ENCODE measurements at places on chromosomes 5 and 9. TPM values are rescaled to one million over a fixed set of nuclear protein-coding genes. Genes with fewer than 3 reads are reported as not detected.

GRCh38 chr9:90546200-90546599 is 96.4 kb downstream of the DIRAS2 start:
- no peak overlapping the region for H3K4me3 ChIP-seq
- DNase-seq, result no peak
- no peak overlapping the region for H3K27ac ChIP-seq
- H3K4me1 ChIP-seq, result no peaks in the 10 kb centered on the region

GRCh38 chr5:169697976-169698375 is 60.9 kb downstream of the DOCK2 start:
- H3K27ac ChIP-seq, result no peak overlapping the region
- DNase-seq, result no peak
- no peak overlapping the region for H3K4me3 ChIP-seq
- no peaks in the 10 kb centered on the region for H3K27me3 ChIP-seq
- no peaks in the 10 kb centered on the region for H3K36me3 ChIP-seq

DNA sequence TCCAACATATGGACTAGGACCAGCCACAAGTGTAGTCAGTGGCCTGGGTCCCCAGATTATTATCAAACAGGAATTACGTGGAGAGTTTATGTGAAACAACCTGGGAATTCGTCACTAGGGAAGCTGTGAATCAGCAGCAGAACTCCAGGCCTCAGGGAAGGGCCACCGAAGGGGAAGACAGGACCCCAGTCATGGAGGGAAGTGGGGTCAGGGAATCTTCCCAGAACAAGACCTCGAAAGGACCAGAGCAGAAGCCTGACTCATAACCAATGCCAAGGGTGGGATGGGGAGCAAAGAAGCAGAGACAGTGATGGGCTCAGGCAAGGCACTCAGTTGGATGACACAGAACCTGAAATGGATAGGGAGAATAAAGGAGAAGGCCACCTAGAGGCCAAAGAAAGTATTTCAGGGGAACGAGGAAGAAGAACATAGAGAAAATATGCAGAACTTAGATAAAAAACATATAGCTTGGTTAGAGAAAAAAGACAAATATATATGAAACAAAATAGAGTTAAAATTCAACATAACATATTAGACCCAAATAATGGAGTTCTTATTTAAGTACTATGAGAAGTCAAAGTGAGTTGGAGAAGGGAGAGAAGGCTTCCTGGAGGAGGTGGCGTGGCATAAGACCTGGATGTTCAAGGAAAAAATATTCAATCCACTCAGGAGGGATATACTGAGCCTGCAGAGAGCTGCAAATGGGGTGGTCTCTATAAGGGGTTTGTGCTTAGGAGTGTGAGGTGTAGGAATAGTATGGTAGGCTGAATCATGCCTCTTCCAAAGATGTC is 66.7 kb upstream of the CAST start:
- H3K27ac ChIP-seq, result no peak overlapping the region
- no peaks in the 10 kb centered on the region for H3K4me1 ChIP-seq
- no peaks in the 10 kb centered on the region for H3K36me3 ChIP-seq
- no peak for DNase-seq
- no peaks in the 10 kb centered on the region for H3K27me3 ChIP-seq
- no peak overlapping the region for H3K4me3 ChIP-seq

DNA sequence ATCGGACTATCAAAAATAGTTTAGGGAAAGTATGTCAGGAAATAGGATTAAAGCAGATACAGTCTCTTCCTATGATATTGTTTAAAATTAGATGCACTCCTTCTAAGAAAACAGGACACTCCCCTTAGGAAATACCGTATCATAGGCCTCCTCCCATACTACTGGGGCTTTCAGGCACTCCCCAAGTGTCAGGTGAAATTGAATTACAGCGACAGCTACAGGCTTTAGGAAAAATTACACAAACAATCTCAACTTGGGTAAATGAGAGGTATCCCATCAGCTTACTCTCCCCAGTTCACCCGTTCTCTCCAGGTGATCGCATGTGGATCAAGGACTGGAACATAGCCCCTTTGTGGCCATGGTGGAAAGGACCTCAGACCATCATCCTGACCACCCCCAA is 110.4 kb upstream of the EPB41L4A start:
- DNase-seq, result no peak
- no peak overlapping the region for H3K27ac ChIP-seq
- H3K27me3 ChIP-seq, result no peaks in the 10 kb centered on the region
- no peaks in the 10 kb centered on the region for H3K4me1 ChIP-seq

- no peak for DNase-seq
- no peaks in the 10 kb centered on the region for H3K27me3 ChIP-seq
- H3K27ac ChIP-seq, result no peak overlapping the region
- H3K4me3 ChIP-seq, result no peak overlapping the region
- no peaks in the 10 kb centered on the region for H3K36me3 ChIP-seq
Observed at GRCh38 chr9:109198736-109199382, 31.8 kb upstream of the FRRS1L start.

The SLC36A3 gene
- polyA plus RNA-seq, result not detected

The HAND1 gene
- not detected for polyA plus RNA-seq

GRCh38 chr9:85528142-85528541 is 213.6 kb downstream of the AGTPBP1 start:
- no peaks in the 10 kb centered on the region for H3K27me3 ChIP-seq
- no peaks in the 10 kb centered on the region for H3K36me3 ChIP-seq
- no peak overlapping the region for H3K4me3 ChIP-seq
- no peak for DNase-seq
- H3K4me1 ChIP-seq, result no peaks in the 10 kb centered on the region

- H3K27ac ChIP-seq, result no peak overlapping the region
- H3K36me3 ChIP-seq, result no peaks in the 10 kb centered on the region
- H3K4me3 ChIP-seq, result no peak overlapping the region
- no peak for DNase-seq
Observed at GRCh38 chr9:135588886-135589595, 27.5 kb downstream of the PAEP start.

The PDCD1LG2 gene
- 0.08 TPM for polyA plus RNA-seq

DNA sequence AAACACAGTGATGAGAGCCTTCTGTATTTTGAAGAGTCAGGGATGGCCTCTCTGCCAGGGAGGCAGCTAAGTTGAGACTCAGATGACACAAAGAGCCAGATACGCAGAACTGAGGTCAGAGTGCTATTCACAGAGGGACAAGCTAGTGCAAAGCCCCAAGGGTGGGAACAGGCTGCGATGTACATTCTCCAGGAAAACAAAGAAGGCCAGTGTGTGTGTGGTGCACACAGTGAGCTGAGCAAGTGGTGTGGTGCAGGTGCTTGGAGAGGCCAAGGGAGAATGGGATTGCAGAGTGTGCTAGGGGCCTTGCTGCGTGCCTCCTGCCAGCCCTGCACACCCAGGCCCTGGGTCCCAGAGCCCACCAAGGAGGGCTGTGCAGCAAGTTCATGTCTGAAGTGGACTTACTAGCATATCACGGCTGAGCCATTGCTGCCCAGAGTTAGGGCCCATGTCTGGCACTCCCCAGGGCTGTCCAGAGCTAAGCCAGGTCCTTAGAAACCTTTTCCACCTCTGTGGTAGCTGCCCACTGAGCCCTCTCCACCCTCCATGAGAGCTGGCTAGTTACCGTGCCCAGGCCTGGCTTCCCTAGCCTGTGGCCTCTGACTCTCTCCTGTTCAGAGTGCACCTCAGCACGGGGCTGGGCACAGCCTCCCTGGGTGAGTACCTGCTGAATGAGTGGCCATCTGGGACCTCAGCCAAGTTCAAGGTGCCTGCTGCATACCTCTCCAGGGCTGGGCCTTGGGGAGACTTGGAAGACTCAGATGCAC is 9.3 kb downstream of the SLC25A48 start:
- no peak for DNase-seq
- H3K4me1 ChIP-seq, result no peaks in the 10 kb centered on the region
- H3K4me3 ChIP-seq, result no peak overlapping the region

- no peak overlapping the region for H3K27ac ChIP-seq
- H3K4me3 ChIP-seq, result no peak overlapping the region
- no peak for DNase-seq
- no peaks in the 10 kb centered on the region for H3K27me3 ChIP-seq
Observed at GRCh38 chr5:76861612-76862011, 11.8 kb downstream of the S100Z start.

- no peaks in the 10 kb centered on the region for H3K36me3 ChIP-seq
- H3K4me3 ChIP-seq, result no peak overlapping the region
- H3K27me3 ChIP-seq, result no peaks in the 10 kb centered on the region
Observed at GRCh38 chr9:131731237-131731636, 8.6 kb downstream of the RAPGEF1 start.

DNA sequence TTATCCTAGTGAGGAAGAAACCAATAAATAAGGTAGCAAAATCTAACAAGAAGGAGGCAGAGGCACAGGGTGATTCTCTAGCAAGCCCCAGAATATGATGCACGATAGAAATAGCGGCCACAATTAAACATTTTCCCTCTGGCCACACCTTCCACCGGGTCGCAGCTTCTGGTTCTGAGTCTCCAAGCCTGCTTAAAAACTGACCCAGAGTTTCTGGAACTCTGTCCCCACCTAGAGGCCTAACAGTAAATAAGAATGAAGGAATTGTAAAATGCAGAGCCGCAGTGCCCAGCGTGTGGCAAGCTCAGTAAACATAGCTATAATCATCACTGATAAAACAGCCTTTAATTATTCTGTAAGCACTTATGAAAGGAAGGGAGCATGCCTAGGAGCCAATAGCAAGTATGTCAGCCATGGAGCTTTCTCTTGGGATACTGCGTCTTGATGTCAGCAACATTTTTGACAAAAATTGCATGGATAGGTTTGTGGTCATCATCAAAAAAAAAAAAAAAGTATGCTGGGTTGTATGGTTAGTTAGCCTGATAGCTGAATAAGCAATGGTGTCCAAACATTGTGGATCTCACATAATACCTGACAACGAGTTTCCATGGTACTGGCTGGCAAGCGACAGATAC is 465.5 kb downstream of the DNAH5 start:
- H3K27me3 ChIP-seq, result no peaks in the 10 kb centered on the region
- no peaks in the 10 kb centered on the region for H3K4me1 ChIP-seq
- H3K27ac ChIP-seq, result no peak overlapping the region
- H3K36me3 ChIP-seq, result no peaks in the 10 kb centered on the region

The DCAF10 gene
- 6.6 TPM for polyA plus RNA-seq
